Motor neuron (in vitro differentiated cells): ENCODE measurements at places on chromosomes 2 and 18. TPM values are rescaled to one million over a fixed set of nuclear protein-coding genes. Genes with fewer than 3 reads are reported as not detected.

DNA sequence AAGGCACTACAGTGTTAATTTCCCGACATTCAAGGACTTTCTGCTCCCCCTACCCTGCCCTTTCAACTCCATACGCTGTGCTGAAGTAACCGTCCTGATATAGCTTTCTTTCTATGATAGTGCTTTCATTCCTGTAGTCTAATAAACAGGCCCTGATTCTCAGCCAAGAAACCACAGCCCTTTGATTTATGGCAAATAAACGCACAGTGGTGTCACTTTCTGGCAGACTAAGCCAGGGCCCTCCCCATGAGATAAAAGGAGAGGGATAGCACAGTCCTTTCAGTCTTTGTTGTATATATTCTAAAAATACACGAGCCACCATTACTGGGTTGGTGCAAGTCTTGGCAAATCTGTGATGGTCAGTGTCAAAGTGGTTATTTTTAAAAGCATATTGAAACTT is 291.2 kb downstream of the ALPK2 start:
- ATAC-seq, result no peak

Gene ASIC4
- total RNA-seq, result 2.9 and 6.5 TPM in 2 replicates

Gene GALNT3
- 0.62 and 0.63 TPM in 2 replicates for total RNA-seq

DNA sequence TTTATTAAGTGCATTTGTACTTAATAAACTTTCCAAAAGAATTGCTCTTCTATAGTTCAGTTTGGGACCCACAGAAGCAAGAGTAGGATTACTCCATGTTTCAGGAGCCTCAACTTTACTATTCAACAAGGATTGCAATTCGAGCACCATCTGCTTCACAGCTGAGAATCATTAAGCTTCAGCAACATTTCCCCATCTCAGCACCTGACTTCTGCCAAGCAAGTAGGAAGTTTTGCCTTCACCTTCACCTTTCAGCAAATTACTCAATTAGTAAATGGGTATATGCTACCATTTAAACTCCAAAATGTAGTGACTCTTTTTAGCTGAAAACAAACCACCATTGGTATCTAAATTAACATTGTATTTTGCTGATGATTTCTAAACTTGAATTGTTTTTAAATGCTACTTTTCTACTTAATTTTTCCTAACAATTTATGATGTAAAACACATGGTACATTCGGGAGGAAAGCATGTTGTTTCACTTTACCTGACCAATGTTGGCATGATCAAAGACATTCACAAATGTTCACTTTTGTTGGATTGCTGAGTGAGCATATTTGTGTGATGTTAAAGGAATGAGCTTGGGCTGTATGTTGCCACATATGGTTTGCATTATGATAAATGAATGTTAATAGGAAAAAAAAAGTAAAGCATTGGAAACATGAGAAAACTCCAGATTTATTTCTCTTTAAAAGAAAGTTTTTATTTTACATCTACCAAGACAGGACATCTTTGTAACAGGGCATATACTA is 159.2 kb downstream of the GULP1 start:
- peak; percentile 33 for ATAC-seq

DNA sequence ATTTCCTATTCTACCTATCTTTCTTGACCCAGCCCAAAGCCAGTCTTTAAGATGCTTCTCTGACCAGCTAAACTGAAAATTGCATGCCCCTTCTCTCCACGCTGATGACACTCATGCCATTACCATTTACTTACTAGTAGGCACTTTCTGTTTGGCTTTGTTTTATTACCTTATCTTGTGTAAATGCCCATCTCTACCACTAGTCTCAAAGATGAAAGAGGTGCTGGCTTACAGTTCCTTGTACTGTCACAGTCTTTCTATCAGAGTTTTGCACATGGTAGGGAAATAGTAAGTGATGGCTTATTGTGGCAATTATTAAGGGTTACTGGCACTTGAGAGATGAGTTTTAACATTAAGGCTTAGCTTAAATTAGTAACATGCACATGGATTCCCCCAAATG is 352.1 kb downstream of the RBM43 start:
- ATAC-seq, result no peak

Gene GPR45
- total RNA-seq, result 0.61 TPM in 1 of 2 replicates, not detected in the other

Gene BOLL
- total RNA-seq, result 0.29 and 0.57 TPM in 2 replicates

Gene ZNF396
- 4.7 and 5.1 TPM in 2 replicates for total RNA-seq

DNA sequence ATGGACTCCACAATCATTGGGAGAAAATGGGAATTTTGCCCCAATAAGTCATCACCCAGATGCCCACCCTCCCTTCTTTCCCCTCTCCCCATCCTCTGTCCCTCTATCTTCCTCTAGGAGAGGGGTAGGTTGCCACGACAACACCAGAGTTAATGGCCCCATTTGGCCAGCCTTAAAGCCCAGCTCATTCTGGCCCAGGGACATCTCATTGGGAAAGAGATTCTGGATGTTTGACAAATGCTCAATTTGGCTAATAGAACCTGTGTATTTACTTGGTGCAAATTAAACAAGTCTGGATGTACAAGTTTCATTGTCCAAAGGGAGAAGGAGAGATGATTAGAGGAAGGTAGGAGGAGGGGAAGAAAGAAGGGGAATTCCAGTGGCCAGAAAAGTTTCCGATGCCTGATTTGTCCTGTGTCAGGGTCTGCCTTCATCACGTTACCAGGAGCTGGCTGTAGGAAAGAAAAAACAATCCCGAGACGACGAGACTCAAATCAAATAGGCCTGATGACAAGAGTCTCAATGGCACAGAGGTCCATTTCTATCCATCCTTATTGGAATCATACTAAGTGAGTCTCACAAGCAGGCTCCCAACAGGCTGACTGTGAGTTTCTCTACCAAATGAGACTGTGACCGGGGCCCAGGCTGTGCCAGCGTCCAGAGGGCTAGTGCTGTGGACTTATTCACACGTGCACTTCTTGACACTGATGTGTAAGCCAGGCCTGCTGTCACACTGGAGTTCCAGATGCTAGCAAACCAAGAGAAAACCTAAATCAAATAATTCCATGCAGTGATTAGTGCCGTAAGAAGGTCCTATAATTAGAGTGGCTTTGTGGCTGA is 265.2 kb upstream of the APCDD1 start:
- ATAC-seq, result no peak

GRCh38 chr2:81835321-81836000 is 1530.9 kb upstream of the LRRTM1 start:
- no peak for ATAC-seq

DNA sequence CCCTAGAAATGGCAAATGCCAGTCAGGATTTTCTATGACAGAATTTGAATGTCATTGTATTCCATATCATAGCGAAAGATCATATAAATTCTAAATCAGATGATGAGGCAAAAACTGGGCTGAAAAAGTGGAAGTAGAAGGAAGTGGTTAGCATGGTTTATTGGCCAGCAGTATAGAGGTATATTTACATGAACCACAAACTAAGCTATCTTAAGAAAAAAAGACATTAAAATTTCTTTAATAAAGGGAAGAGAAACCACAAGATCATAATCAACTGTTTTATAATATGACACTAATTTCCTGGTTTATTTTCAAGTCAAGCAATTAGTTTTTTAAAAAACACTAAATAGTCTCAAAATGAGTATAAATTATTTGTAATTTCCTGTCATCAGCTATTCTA is 123.2 kb upstream of the LRP1B start:
- no peak for ATAC-seq

DNA sequence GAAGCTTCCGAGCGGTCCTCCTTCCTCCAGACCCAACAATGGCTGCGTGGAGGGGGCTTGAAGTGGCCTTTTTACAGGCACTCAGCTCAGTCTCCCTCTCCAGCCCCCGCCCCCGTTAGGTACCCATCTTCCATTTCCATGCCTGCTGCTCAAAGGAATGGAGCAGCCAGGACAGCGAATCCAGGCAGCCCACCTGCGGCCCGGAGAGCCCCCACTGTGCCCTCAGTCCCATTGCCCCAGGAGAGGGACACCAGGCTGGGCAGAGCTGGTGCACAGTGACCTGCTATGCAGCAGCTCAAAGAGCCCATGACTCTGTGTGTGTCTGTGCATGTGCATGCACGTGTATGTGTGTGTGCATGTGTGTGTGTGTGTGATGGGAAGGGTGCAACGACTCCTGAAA is 10.6 kb upstream of the POMC start:
- no peak for ATAC-seq

Gene GAD1
- total RNA-seq, result 18.7 and 18.9 TPM in 2 replicates

Gene SETBP1
- 9.7 and 10.1 TPM in 2 replicates for total RNA-seq

- ATAC-seq, result no peak
These were observed 13.3 kb downstream of the EIF2AK3 start for GRCh38 chr2:88613921-88614320.

DNA sequence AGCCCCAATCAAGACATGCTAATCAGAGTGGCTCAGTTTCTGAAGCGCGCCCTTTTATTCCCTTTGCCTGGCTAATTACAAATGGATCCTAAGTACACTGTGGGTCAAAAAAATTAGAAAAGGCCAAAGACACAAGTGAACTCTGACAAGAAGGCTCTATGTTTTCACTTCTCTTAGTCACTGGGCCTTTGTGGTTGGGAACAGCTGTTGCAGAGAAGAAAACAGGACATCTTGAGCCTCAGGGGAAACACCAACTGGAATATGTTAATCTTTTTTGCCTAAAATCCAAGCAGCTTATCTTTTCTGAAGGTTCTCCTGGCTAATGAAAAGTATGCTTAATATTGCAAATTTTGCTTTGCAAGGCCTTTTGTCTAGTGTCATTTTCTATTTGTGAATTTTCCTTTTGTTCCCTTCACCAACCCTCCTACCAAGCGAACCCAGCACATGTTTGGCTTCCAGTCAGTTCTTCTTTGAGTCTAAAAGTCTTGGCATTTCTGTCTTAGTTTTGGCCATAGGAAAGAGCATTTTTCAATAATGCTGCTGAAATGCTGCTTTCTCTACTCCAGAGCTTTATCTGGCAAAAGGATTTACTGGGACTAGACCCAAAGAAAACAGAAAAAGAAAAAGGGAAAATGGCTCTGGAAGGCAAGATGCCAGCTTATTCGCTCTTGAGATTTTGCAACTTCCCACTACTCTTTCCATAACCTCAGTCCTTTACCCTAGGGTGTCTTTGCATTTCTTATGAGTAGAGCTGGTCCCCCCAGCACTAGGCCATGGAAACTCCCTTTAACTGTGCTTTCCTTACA is 440.2 kb upstream of the ST6GAL2 start:
- peak; percentile 84 for ATAC-seq

Gene ADRA2B
- 0.58 and 0.81 TPM in 2 replicates for total RNA-seq

- ATAC-seq, result peak; percentile 50
These were observed 898.9 kb downstream of the CPS1 start for GRCh38 chr2:211455216-211455841.

- ATAC-seq, result peak; percentile 53
These were observed 121.8 kb downstream of the SETBP1 start for GRCh38 chr18:44802508-44802907.

DNA sequence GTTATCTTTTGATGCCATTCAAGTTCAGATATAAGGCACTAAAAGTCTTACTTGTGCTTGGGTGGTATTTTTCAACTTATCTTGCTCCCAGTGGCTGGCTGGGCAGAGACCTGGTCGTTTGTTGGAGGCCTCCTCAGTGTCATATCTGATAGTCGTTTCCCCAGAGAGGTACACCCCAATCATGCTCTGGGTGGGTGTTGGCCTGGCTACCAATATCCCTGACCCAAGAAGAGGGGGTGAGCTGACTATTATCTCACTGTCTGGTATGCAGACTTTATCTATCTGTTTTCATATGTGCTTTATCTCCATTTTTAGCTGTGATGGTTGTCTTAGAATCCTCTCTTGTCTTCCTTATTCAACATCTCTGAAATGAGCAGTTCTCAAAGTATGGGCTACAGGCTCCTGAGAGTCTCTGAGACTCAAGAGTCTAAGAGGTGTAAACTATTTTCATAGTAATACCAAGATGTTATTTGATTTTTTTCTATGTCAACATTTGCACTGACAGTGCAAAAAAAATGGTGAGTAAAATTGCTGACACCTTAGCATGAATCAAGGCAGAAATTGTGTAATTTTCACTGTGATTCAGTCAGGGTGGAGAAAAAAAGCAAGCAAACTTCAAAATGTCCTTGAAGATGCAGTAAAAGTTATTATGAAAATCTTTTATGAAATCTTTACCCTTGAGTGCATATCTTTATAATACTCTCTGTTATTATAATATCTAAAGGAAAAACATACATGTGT is 12.3 kb upstream of the PLEK start:
- no peak for ATAC-seq

DNA sequence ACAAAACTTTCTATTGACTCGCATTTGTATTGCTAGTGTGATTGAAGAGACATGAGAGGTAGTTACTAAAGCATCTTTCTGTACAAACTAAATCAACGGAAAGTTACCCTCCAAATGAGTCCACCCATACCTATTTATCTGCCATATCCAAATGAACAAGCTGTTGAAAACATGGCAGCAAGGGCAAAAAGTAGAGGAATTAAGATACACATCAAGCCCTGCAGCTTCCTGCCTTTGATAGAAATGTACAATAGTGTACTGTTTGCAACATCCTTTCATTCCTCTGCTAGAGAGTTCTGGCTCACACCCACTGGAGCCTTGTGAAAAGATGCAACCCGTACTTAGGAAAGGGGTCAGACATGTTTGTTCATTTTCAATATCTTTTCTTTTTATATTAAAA is 122.5 kb downstream of the ERBB4 start:
- no peak for ATAC-seq

Gene VAMP8
- total RNA-seq, result 5.8 and 7.4 TPM in 2 replicates

DNA sequence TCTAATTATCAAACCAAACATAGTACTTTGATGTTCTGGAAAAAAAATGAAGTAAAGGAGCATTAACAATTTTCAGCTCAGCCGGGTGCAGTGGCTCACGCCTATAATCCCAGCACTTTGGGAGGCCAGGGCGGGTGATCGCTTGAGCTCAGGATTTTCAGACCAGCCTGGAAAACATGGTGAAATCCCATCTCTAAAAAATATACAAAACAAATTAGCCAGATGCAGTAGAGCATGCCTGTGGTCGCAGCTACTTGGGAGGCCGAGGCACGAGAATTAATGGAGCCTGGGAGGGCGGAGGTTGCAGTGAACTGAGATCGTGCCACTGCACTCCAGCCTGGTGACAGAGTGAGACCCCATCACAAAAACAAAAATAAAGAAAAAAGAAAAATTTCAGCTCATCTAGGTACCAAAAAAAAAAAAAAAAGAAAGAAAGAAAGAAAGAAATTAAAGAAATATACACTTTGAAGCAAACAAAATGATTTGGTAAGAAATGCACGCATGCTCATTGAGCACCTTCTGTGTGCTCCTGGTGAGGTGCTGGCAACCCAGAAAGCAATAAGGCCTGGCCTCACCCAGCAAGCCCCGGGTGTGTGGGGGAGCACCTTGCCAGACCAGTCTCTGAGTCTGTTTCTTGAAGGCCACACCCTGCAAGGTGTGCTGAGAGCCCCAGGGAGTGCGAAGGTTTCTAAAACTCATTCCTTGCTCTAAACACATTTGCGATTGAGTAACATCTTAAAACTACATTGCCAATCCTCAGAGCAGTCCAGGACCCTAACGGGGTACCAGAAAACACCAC is 133.5 kb downstream of the TFCP2L1 start:
- ATAC-seq, result no peak

Gene AFF3
- 0.99 and 3.3 TPM in 2 replicates for total RNA-seq

- no peak for ATAC-seq
These were observed 18.6 kb upstream of the VPS4B start for GRCh38 chr18:63440881-63441280.

Gene STARD6
- total RNA-seq, result not detected in 2 replicates

DNA sequence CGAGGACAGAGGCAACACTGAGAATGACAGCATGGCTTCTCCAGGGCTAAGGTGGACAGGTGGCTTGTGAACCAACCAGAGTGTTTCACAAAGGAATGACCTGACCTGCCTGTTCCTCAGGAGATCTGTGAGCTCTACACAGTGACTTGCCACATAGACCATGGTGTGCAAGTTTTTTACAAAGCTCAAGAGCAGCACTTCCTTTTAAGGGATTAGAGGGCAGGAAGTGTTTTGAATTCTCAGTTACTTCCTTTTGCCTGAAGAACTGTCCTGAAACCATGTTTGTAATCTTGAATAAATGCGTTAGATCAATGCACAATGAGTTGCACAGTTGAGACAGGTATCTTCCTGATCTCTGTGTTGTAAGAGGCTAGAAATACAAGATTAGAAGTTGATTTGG is 421.9 kb downstream of the THSD7B start:
- ATAC-seq, result no peak

Gene SCN7A
- 0.05 and 0.06 TPM in 2 replicates for total RNA-seq
